ENCODE measurements at places on chromosomes 12 and 14.

- no peak for DNase-seq
These were observed 3.3 kb upstream of the JDP2 start for GRCh38 chr14:75424496-75424895.

- no peak for DNase-seq
These were observed 123.8 kb upstream of the PTPRQ start for GRCh38 chr12:80320121-80320678.

DNA sequence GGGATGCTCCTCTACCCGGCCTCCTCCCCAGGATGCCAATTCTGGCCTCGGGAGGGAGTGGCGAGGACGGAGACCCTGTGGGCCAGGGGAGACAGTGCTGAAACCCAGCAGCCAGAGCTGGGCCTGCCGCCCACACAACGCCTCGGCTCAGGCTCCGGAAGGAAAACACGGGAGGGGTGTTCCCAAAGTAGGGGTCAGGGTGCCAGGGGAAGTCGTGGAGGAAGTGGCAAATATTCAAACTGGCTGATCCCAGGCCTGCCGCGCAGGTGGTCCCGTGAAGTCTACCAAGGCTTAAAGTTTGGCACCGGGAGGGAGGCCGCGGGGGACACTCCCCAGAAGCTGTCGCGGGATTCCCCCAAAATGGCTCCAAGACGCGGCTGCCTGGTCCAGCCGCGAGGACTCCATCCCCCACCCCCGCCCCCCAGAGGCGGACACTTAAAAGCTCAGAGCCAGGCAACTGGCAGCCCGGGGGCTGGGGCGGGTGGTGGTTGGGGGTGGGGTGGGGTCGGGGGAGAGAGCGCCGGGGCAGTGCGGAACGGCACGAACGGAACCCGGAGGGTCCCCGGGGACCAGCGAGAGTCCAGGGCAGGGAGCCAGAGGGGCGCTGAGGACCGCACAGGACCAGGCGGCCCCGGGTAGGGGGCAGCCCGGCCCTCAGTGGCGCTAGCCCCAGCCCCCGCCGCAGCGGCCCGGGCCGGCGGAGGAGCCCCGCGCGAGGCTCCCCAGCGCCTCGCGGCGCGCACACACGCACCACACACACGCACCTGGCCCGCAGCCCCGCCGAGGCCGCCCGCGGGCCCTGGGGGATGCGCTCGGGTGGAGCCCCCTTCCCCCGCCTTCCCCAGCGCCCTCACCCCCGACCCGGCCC is 20.0 kb downstream of the BEGAIN start:
- no peak for DNase-seq

DNA sequence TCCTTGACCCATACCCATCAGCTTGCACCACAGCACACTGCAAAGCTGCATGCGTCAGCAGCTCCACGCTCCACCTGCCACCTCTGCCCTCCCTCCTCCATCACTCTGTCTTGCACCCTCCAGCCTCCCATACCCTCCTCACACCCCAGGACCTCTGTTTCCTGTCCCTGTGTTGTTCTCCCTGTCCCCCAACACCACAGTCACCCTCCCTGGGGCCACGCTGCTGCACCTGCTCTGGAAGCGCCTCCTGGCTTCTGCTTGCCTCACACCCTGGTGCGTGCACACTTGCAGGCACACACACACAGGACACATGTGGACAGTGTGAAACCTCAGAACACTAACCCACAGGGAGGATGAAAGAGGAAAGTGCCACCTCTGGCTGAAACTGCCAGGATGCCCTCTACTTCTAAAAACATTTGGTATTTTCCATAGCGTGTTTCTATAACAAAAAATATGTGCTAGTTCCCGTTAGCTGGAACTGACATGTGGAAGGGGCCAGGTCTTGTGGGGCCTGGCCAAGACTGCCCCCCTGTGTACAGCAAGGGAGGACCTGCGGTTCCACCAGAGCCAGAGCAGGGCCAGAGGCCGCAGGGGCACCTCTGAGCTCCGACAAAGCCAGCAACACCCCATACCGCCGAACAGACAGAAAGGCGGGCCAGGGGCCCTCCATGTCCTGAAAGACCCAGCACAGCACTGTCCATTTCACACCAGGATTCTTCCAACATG is 10.0 kb downstream of the BRF1 start:
- no peak for DNase-seq

- no peak for DNase-seq
These were observed 270.7 kb upstream of the DIO3 start for GRCh38 chr14:101290611-101291010.

DNA sequence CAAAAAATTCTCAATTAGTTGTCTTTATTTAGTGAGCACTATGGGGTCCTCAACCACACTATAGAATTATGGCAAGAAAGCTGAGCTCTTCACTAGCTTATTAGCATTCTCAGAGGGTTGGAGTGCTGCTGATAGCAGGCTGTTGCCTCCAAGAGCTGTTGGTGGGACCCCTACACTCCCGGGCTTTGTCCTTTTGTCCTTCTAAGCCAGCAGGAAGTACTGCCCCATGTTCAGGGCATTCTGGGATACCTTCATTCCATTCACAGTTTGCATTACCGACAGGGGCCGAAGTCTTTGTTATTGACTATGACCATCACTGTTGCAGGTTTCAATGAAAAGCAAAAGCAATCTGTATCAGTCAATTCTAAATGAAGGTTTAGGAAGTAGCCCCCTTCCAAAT is 89.5 kb upstream of the OTX2 start:
- no peak for DNase-seq

DNA sequence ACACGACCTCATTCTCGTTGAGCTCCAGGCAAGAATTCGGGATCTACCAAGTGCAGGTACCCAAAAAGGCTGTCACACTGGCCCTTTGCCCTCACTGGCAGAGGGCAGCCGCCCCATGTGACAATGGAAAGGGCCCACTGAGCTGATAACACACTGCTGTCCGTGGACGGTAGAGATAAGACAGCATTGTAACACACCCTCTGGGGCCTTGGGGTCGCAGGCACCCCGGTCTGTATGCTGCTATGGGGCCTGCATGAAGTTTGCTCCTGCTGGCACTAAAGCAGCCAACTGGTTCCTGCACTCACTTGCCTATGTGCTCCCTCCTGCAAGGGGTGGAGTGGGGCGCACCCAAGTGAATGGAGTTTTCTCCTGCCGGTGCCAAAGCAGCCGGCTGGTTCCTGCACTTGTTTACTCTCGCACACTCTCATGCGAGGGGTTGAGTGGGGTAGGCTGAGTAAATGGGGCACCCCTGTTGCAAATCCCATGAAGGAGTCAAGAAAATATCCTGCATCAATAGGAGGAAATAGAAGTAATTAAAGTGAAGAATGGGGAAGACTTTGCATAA is 477.9 kb downstream of the ATP23 start:
- no peak for DNase-seq

DNA sequence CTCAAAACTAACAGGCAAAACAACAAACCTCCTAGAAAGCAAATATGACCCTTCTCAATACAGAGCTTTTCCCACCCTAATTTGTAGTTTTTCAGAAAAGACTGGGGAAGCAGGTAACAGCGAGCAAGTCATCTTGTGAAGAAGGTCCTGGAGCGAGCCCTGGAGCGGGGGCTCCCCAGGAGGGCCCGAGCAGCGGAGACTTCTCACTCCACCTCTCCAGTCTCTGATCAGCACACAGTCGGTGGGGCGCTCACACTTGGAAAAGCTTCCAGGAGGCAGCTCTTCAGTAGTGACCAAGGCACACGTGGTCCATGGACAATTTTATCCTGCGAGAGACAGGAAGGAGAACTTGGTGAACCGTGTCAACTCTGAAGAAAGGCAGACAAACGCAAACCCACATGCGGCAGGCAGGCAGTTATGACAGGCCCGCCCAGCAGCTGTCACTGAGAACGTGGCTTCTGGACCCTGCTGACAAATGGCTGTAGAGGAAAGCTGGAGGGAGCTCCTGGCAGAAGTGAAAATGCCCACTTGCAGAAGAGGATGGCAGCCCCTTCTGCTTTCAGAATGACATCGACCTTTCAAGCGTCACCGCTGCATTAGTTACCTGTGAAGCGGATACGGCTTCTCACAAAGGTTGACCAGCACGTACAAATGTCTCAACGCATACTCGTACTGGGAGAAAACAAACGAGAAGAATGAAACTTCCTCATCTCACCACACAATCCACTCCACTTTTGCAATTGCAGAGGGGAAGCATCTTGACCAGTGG is 44.2 kb downstream of the LGMN start:
- DNase-seq: no peak

- no peak for DNase-seq
These were observed 109.1 kb upstream of the MAX start for GRCh38 chr14:65211341-65211987.

- DNase-seq: peak; percentile 89
These were observed 14.8 kb upstream of the LRTM2 start for GRCh38 chr12:1805441-1806081.

DNA sequence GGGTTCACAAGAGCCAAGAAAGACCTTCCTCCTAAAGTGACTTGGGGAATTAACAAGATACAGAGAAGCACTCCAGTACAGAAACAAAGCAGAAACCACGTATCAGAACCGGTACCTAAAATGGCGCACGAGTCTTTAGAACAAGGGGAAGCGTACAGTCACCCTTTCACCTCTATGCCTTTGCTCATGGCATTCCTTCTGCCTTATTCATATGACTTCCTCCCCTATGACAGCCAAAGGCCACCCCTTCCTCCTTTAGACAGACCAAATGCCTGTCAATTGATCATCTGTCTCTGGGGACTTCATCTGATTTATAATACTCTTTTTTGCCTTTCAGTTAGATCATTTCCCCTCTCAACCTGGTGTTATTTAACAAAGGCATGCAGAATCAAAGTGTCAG is 89.5 kb upstream of the OSBPL8 start:
- no peak for DNase-seq

DNA sequence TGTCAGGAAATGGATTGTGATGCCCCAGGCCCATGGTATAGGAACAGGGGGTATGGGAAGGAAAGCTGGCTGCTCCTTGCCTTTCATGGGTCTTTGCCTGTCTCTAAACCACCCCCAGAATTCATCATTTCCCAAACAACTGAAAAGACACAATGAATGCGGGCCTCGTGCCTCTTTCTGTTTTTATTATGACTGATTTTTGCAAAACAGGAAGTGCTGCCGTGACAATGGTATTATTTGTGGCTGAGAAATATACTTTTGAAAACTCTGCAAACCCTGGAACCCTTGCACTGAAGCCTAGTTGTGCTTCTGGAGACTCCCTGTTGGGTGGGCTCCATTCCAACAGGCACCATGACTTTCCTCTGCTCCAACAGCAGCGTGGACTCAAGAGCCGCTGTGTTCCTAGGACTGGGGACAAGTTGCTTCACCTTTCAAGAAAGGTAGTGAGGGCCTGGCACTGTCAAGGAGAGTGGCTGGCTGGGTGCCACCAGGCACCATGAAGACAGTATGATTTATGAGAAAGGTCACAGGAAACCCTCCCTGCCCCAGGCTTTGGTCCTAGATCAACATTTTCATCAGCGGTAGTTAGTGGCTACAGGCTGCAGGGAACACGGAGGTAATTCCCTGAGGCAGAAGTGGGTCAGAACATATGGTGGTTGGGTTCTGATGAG is 4.8 kb upstream of the DGLUCY start:
- DNase-seq: peak; percentile 78

- DNase-seq: no peak
These were observed 122.2 kb downstream of the PDZRN4 start for GRCh38 chr12:41310367-41310766.

DNA sequence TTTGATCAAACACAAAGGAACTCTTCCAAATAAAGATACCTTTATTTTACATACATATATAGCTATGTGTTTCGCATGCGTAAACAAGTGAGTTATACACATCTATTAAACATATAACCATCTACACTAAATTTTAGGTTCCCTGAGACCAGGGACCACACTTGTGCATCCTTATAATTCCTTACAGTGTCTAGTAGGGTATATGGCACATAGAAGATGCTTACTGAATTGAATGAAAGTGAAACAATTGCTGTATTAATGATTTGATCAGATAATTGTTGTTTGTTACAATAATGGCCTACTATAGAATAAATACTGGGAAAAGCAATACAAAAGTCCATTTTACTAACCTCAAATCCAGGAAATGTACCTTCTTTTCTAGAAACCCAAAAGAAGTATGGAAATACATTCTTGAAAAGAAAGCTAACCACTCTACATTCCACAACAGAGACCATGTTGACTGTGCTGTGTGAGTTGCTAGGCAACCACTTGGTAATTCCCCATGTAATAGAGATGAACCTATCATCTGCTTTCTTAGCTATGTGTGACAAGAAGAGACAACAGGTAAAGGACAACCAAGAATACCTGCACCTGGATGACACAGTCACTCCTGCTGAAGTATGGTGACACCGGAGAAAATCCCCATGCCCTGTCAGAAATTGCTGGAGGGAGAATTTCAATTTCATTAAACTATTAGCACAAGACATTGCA is 11.9 kb upstream of the CIPC start:
- DNase-seq: no peak

DNA sequence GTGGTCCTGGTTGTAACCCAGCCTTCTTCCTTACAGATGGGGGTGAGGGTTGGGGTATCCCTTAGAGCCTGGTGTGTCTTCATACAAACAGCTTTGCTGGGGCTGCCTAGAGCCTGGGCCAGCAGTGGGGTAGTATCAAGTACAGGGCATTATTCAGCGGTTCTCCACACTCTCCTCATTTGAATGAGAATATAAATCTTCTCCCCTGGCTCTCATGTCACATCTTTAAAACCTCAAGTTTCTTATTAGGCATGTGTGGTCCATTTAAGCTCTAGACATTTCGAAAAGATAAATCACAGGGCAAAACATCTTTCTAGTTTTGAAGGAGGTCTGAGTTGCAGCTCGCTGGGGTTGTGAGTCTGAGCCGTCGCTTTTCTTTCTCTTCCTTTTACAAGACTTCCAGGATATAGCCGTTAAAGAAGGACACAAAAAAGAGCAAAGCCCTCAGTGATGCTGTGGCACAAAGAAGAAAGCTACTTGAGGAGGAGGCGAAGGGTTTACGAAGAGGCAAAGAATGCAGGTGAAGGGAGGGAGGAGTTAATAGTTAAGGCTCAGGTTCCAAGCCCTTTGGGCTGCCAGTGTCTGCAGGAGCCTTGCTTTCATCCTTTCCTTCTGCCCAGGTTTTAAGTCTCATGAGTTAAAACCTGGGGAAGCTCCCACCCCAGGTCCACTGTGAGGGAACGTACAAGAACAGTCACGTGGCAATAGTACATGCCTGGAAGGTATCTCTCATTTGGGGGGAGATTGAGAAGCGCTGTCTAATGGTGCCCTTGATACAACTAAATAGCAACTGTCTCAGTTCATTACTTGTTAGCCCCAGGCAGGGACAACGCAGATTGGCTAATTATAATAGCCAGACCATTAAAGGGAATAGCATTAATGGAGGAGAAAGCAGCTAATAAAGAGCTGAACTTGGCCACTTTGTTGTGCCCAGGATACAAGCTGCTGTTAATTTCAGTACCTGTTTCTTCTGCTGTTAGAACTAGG is 94.2 kb downstream of the ETV6 start:
- no peak for DNase-seq

GRCh38 chr14:72545411-72546311 is 348.2 kb downstream of the DPF3 start:
- peak; percentile 57 for DNase-seq

- DNase-seq: peak; percentile 59
These were observed 1.3 kb downstream of the BBS10 start for GRCh38 chr12:76346798-76347420.

GRCh38 chr12:14403711-14404196 is 38.3 kb downstream of the ATF7IP start:
- DNase-seq: peak; percentile 96

- DNase-seq: peak; percentile 54
These were observed 36.3 kb upstream of the WDR89 start for GRCh38 chr14:63677891-63678379.
